Omental fat pad (tissue), 4 donors: ENCODE measurements at places on chromosomes 5 and 9.

GRCh38 chr9:3629495-3629894 lies 103.7 kb upstream of the RFX3 start:
- DNase-seq = no peak

- no peak for DNase-seq
These were observed 1037.1 kb upstream of the C9orf72 start for GRCh38 chr9:28610339-28610738.

GRCh38 chr9:1050125-1050895 lies at the start of gene DMRT2:
DMRT2 (plus strand) TSS chr9:1050357; CDS start chr9:1051614, 1,257 bp downstream.
- peak; percentile 49 for DNase-seq

- no peak for DNase-seq
These were observed 50.6 kb downstream of the SIL1 start for GRCh38 chr5:139147483-139148087.

GRCh38 chr9:134592018-134592818 lies 49.4 kb upstream of the COL5A1 start:
- DNase-seq = no peak

DNA sequence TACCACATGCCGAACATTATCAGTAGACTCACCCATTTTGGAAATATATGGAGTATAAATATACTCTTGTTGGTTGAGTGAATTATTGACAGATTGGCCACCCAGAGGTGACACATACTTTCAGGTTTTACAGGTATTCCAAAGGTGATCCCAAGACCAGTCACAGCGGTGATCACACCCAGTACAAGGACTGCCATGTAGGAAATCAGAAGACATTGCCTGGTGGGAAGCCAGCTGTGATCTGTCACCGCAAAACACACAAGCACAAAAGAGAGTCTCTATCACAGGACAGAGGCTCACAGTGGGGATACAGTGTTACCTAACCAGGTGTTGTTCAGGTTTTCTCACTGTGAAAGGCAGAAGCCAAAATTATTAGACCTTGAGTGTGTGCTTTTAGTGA lies 15.8 kb downstream of the BTF3 start:
- no peak for DNase-seq

DNA sequence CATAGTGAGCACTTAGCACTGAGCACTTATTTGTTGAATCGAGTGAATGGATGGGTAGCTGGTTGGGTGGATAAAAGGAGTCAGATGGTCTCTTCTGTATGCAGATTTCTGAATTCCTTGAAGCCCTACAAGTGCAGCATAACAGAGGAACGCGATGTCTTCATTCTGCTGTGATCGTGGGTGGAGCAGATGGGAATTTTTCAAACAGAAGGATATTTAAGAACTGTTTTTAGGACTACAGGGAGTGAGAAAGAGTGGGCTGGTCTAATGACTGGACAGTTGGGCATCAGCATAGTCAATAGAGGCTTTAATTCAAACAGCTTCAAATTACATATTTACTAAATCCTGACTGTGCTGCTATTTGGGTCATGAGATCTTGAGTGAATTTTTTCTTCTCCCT lies 253.2 kb downstream of the CEMIP2 start:
- no peak for DNase-seq

DNA sequence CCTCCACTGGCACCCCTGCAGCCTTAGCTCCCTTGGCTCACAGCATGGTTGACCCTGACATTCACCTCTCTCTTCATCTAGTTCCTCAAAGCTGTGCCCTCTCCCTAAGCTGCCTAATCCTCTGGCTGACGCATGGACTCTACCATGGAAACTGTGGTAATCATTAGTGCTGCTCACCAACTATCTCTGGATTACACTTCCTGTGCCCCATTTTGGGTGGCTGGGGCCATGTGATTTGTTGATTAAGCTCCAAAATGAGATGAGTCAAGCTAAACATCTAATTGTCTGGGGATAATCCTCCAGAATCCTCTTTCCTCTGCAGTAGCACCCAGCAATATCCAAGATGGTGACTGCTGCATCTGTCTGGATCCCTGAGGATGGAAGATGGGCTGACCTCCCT lies 264.4 kb downstream of the SH3GL2 start:
- DNase-seq = no peak
